ENCODE measurements at places on chromosomes 12 and 14.

DNA sequence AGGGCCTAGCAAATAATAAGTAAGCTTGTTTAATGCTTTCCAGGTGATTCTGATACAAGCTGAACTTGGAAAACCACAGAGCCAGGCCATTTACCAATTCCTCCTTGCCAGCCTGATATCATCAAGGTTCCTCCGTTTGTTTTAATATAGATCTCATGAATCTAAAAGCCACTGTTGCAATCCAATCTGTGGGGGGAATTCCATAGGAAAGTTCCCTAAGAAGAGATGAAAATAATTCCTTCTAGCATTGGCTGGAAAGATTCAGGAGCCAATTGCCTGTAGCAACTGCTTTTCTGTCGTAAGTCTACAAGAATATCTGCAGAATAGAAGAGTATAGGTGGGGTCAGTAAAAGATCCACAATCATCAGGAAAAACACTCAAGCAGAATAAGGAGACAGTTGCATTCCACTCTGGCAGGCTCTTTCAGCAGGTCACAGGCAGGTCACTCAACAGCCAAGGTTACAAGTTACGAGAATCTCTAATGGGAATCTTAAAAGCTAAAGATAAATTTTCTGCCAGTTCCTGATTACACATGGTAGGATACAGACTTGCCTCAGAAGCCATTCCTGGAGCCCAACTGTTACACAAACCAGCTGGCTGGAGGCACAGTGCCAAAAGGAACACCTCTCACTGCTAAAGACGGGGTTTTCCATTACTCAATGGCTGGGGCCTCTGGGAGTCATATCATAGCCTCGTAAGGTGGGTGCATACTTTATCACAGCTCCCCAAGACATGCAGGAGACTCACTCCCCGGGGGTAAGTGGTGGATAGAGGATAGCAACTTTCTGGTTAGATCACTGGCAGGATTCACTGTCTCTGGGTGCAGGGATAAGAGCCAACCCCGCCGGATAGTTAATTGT, 43.6 kb downstream of the FGD6 start:
- DNase-seq = no peak

DNA sequence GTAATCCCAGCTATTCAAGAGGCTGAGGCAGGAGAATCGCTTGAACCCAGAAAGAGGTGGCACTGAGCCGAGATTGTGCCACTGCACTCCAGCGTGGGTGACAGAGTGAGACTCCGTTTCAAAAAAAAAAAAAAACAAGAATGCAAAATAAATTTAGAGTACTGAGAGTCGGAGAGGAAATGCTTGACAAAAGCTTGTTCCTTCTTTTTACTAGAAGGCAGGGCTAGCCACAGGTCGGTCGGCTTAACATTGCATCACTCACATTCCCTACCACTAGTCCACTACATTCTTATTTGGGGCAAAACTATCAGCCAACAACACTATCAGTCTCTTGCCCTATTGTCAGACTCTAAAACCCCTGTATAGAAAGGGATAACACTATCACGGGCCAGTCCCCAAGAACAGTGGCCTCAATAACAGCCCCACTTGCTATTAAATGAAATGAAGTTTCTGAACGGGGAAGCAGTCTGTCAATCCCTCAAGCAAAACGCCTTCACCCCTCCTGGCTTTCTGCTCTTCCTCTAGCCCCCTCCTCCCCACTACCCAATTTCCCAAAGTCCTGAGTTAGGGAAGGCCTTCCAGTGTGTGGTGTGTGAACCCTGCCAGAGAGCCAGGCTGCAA, 1.0 kb downstream of the RNF41 start:
- no peak for DNase-seq

GRCh38 chr12:1605129-1606020, 11.0 kb upstream of the FBXL14 start:
- no peak for DNase-seq

GRCh38 chr12:106369624-106370346, 12.2 kb downstream of the POLR3B start:
- no peak for DNase-seq

GRCh38 chr12:88570103-88570502, 10.2 kb downstream of the KITLG start:
- no peak for DNase-seq

DNA sequence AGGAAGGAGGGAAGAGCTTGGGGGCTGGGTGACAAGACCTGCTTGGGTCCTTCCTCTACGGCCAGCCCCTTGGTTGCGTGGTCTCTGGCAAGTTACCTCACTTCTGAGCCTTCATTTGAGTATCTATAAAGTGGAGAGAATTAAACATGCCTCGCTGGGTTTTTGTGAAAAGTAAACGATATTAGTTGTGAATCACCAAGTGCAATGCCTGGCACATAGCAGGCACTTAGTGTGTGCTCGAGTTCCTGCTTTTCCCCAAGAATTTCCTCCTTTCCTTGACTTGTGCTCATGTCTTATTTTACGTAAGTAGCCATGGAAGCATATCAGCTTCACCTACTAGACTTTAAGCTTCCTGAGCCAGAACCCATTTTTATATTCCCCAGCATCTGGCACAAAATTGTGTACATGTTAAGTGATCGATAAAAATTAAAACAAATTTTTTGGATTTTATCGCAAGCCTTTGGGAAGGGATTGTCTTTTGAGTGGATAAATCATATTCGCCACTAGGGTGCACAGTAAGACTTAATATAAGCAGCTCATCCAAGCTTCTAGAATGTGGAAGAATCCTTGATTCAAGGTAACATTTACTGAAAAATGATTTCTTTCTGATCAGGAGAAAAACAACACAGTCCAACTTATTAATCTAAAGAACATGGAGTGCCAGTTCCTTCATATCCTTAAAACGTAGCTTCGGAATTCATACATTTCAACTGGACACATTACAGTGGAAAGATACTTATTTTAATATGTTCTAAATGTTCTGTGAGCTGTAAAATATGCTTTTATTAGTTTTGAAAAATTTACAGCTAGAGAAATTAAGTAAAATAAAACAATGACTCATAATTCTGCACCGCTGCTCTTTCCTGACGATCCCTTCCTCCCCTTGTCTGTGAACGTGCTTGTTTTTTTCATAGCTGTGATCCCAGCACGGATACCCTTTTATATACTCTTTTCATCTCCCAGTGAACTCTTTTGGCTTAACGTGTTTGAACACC, 62.0 kb downstream of the SLC25A47 start:
- no peak for DNase-seq

GRCh38 chr12:104682790-104683279, 226.1 kb downstream of the CHST11 start:
- DNase-seq = no peak

GRCh38 chr14:26415618-26416123, 182.2 kb downstream of the NOVA1 start:
- no peak for DNase-seq

DNA sequence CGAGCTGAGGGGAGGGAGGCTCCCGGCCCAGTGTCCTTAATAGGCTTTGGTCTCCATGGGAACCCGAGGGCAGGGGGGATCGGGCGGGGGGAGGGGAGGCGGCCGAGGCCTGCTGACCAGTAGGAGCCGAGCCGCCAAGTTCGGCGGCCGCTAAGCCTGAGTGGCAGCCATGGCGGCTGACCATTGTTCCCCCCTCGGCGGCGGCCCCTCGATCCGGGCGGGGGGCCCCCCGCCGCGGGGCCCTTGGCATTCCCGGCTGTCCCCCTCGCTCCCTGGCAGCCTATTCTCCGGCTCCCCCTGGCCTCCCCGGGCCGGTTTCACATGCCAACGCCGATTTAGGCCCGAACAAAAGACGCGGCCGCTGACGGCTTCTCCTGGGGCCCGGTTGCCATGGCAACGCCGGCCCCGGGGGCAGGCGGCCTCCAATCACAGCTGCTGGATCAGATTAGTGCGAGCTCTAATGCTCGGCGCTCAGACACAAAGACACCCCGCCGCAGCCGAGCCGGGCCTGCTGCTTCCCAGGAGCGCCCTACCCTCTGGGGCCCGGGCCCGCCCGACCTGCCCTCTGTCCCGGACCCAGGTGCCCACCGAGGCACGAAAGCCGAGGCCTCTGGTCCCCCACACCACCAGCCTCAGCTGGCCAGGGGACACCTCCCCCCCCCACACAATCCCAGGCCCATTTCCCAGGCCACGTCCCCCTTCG, 7.3 kb downstream of the MSI1 start:
- no peak for DNase-seq

GRCh38 chr14:21033133-21033698, 1.4 kb downstream of the RNASE13 start:
- DNase-seq = no peak

- no peak for DNase-seq
Observed at GRCh38 chr14:90427848-90428426, 31.1 kb downstream of the CALM1 start.
